Trophoblast cell (in vitro differentiated cells and primary cell): ENCODE measurements at places on chromosomes 4 and X.

DNA sequence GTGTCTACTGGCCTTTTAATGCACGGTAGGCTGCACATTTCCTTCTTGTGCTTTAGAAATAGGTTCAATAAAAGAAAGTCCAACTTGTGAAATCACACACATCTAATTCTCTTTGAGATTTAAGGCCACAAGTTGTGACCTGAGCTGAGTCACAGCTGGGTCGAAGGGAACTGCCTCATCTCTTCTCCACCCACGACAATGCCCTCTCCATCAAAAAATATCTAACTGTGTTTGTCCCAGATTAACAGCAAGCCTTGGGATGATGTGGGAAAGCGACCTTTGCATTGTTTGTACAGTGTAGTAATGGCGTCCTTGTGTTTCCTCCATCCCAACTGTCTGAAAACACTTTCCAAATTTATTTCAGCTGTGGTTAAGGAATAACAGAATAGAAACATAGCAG, 168.9 kb downstream of the AMELX start:
- DNase-seq = no peak

DNA sequence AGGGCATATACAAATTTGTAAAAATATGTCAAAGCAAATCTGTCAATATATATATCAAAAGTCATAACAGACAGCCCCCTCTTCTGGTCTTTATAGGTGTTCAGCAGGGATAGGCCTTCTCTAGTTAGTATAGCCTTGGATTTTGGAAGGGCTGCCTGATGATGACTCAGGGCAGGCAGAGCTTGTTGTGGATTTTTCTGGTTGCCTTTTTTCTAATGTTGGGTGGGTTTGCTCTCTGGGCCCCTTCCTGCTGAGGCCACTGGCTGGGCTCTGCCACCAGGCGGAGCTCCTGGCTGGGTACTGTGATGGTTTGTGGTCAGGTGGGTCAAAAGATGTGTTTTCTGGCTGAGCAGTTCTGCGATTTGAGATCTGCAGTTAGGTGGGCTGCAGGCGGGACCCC, 294.2 kb downstream of the GRIA2 start:
- DNase-seq = no peak

GRCh38 chr4:188719794-188720193, 580.6 kb downstream of the TRIML1 start:
- no peak for DNase-seq

DNA sequence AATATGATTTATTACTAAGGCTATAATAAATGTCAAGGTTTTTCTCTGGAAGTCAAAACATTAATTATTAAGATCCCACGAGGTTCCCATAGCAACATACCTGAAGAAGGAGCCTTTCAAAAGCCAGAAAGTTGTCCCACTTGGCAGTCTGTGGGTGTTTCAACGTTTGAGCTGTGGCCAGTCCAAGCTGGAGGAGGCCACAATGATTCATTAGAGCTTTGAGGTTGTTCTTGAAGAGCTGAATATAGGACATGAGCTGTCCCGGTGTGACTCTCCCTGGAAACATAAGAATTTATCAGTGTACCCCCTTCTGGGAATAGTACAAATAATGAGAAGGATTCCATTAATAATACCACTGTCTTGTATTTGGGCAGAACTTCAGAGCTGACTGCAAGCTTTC, 92.1 kb downstream of the SCFD2 start:
- DNase-seq = no peak

DNA sequence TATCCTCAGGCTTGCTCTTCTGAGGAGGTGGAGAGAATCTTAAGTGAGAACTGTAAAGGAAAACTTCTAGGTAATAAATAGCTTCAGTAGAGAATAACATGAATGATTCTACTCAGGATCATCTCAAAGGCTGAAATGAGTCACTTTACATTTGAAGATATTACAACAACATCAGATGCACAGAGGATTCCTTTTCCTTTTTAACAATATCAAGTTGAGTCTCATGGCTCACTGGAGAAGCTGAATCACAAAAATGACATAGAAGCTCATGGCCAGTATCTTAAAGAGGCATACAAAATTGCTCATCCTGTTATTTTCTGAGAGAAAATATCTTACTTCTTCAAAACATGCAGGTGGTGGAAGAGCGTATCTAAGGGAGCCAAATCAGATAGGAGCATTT, 72.5 kb upstream of the EMCN start:
- DNase-seq = no peak

DNA sequence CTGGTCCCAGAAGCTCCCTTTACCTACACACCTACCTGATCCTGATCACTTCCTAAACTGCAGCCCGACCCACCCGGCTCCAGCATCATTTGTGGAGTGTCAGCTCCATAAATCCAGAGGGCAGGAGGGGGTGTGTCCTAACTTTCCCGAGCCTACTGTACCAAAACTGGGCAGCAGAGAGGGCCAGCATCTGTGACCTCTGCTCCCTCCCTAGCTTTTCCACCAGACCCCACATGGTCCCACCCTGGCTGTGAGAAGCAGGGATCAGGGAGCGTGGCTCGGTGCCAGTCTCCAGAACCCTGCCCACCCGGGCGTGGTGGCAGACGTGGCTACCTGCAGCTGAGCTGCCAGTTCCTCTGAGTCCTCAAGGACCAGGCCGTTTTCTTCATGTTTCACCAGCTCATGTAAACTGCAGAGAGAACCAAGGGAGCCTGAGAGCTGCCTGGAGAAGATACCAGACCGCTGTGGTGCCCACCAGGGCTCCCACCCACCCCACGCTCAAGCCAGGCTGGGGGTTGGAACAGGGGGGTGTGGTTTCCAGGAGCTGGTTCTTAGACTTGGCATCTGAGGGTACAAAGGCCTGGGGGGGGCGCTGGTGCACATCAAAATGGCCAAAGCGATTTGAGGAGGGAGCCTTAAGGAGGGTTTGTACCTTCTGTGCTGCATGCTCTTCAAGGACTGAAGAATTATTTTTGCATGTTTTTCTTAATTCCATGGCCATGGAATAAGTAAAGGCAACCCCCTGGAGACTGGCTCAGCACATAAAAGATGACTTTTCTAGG, 76.7 kb upstream of the DRD5 start:
- DNase-seq = no peak

- DNase-seq = peak; percentile 23
Measured at GRCh38 chr4:188822698-188823097, 683.5 kb downstream of the TRIML1 start.

DNA sequence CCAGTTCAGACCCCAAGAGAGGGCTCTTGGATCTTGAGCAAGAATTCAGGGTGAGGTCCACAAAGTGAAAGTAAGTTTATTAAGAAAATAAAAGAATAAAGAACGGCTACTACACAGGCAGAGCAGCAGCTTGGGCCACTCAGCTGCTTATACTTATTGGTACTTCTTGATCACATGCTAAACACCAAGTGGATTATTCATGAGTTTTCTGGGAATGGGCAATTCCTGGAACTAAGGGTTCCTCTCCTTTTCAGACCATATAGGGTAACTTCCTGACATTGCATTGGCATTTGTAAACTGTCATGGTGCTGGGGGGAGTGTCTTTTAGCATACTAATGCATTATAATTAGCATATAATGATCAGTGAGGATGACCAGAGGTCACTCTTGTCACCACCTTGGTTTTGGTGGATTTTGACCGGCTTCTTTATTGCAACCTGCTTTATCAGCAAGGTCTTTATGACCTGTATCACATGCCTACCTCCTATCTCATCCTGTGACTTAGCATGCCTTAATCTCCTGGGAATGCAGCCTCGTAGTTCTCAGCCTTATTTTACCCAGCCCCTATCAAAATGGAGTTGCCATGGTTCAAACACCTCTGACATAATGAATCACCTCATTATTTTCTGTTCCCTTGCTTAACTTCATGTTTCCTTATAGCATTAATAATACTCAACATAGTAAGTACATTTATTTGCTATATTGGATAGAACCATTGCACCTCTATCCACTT, 476.3 kb downstream of the DTHD1 start:
- DNase-seq = no peak
